ENCODE measurements at places on chromosomes 1 and 21.

DNA sequence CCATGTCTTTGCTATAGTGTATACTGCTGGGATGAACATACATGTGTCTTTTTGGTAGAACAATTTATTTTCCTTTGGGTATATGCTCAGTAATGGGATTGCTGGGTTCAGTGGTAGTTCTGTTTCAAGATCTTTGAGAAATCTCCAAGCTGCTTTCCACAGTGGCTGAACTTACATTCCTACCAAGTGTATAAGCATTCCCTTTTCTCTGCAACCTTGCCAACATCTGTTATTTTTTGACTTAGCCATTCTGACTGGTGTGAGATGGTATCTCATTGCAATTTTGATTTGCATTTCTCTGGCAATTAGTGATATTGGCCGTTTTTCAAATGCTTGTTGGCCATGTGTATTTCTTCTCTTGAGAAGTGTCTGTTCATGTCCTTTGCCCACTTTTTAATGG, 37.5 kb upstream of the ANGPTL1 start:
- DNase-seq, result no peak

DNA sequence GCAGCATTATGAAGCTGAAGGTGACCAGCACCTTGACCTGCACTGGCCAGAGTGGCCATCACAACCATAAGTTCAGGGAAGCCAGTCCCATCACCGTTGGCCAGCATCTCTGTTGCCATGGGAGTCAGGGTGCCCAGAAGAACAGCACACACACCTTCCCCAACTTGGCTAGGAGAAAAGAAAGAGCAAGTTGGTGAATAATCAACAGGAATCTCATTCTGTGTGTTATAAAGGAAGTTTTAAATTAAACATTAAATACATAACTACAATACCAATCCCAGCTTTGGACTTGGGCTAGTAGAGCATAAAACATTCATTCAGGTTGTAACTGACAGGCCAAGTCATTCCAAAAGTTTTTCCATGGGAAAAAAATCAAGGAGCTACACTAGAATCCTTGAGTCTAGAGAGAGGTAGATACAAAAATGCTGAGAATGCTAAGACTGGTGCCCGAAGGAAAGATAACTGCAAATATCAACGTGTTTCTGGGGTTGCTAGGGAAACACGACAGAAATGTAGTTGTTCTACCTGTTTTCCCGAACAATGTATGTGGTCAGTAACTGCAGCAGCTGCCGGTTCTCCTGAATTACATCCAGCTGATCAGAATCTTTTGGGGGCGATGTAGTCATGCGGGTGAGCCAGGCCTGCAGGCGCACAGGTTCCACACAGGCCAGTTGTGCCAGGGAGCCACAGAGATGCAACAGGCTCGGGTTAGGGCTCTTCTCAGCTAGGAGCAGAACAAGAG, 45.6 kb downstream of the UBR4 start:
- DNase-seq, result no peak

GRCh38 chr1:176795929-176796328, 333.0 kb downstream of the PAPPA2 start:
- no peak for DNase-seq

DNA sequence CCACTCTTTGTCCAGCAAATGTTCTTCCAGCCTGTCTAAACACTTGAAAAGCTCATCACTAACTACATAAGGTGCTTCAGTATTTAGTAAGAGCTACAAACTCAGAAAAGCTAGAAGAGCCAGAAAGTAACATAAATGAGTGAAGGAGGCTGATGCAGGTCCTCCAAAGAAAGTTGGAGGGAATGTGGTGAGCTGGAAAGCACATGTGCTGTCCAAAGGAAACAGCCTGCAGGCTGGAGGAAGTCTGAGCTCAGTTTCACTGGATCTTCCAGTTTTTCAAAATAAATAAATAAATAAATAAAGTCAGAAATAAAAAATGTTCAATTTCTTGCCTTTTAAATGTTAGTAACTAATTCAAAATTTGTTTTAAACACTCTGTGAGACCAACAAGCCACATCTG, 25.5 kb downstream of the ZC3H11B start:
- DNase-seq, result no peak

DNA sequence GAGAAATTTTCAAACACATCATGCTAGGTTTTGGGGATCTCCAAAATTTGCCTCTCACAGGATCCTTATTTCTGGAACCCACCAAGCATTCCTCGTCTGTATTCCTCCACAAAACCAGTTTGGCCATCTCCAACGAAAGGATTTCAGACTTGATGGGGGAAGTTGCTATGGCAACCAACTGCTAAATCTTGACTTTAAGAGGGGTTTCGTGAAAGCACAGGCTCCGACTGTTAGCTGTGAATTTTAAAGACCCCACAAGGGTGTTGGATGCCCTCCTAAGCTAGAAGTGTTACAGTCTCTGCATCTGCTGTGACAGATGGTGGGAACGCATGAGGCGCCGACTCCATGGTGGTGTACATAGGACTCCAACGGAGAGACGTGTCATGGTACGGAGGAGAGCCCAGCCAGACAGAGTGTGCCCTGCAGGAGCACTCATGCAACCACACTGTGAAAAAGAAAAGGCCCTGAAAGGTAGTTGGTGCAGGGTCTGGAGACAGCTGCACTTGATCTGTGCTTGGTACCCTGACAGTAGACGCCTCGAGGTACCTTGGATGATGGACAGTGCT, 147.1 kb downstream of the ASTN1 start:
- DNase-seq, result no peak

DNA sequence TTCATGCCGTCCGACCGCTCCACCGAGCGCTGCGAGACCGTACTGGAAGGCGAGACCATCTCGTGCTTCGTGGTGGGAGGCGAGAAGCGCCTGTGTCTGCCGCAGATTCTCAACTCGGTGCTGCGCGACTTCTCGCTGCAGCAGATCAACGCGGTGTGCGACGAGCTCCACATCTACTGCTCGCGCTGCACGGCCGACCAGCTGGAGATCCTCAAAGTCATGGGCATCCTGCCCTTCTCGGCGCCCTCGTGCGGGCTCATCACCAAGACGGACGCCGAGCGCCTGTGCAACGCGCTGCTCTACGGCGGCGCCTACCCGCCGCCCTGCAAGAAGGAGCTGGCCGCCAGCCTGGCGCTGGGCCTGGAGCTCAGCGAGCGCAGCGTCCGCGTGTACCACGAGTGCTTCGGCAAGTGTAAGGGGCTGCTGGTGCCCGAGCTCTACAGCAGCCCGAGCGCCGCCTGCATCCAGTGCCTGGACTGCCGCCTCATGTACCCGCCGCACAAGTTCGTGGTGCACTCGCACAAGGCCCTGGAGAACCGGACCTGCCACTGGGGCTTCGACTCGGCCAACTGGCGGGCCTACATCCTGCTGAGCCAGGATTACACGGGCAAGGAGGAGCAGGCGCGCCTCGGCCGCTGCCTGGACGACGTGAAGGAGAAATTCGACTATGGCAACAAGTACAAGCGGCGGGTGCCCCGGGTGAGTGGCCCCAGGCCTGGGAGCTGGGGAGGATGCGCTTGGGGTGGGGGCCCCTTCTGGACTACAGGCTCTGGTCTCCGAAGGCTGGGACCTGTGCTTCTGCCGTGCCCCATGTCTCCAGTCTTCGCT, 1.1 kb downstream of the SKI start:
- DNase-seq, result peak; percentile 82

DNA sequence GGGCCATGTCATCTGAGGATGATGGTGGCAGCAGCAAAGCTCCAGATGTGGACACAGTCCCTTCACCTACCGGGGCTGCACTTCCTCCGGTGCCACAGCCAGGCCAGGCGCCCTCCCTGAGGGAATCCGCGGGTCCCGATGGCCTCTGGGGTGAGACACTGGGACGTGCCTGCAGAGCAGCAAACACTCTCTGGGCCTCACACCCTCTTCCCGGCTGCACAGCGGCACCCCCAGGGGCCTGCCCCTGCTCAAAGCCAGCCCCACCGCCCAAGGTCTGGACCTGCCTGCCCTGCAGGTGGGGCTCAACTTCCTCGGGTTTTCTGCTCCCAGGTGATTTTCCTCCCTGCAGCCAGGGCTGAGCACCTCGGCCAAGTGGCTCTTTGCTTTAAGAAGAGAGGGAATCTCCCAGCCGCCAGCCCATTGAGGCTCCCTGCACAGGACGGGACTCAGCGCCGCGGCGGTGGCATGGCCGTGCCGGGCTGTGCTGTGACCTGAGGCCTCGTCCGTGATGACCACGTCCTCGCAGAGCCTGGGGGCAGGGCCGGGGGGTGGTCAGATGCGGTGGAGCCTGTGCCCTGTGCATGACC, 21.3 kb upstream of the COL18A1 start:
- DNase-seq, result peak; percentile 41

- DNase-seq, result no peak
Observed at GRCh38 chr1:91098299-91098906, 76.6 kb upstream of the ZNF644 start.

DNA sequence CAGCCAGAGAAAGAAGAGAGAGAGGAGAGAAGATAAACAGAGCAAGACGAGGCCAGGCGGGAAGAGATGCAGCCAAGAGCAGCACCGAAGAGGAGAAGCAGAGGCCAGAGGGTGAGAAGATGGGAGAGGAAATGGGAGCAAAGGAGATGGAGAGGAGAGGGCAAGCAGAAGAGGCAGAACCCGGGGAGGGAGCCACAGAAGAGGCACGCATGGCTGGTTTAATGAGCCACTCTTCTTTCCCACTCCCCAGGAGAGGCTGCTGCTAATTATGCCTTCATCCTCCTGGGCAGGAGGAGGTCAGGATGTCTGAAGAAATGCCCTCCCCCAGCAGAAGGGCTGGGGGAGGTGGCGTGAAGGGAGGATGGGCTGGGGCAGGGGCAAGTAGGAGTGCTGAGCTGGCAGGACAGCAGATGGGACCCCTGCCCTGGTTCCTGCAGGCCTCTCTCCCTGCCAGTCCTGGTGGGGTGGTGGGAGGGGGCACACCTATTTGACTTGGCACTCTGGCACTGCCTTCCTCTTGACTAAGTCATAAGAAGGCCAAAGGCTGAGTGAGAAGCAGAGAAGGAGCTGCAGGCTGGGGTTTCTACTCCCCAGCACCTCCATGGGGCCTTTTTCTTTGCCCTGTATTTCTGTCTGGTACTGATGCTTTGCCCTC, 32.3 kb downstream of the KIRREL1 start:
- no peak for DNase-seq

DNA sequence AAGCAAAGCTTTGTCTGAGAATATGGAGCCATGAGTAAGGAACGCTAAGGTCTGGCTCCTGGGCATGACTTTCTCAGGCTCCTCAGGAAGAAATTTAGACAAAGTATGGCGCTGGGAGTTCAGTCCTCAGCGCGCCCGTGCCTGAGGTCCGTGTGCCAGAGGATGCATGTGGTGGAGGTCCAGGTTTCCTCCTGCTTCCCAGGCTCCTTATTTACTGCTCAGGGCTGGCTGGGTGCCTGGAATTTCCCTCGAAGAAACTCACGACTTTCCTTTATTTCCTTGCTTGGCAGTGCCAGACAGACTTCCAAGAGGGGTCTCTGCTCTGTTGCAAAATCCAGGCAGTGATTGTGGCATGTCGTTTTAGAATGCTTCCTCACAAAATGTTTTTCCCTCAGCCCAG, 13.3 kb downstream of the GCSAML start:
- DNase-seq, result no peak

GRCh38 chr1:193730017-193730416, 543.6 kb upstream of the B3GALT2 start:
- no peak for DNase-seq

DNA sequence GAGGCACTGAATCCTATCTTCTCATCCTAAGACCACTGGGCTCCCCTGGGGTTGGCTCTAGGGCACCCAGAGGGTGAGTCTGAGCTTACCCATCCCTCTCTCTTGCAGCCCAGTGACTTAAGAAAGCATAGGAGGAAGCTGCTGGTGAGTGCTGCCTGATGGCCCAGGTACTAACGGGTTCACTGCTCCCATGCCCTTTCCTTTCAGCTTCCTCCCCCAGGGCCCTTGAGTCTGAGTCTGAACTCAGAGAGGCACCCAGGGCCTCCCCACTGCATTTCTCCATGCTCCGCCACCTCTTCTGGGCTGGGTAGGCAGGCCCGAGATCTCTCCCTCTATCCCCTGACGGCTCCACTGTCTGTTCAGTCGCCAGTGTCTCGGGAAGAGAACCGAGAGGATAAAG, 29.7 kb downstream of the PPFIA4 start:
- no peak for DNase-seq

- no peak for DNase-seq
Observed at GRCh38 chr1:69985376-69985775, 220.0 kb downstream of the LRRC40 start.

DNA sequence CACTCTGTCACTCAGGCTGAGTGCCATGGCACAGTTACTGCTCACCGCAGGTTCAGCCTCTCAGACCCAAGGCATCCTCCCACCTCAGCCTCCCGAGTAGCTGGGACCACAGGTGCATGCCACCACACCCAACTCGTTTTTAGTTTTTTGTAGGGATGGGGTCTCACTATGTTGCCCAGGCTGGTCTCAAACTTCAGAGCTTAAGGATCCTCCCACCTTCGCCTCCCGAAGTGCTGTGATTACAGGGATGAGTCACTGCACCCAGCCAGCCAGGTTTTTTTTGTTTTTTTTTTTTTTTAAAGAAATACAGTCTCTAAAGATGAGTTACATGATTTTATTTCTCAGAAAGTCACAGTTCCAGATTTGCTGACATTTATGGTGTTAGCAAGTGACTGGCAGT, 29.0 kb downstream of the BACE2 start:
- DNase-seq, result no peak

GRCh38 chr1:198212126-198212525, 55.3 kb downstream of the NEK7 start:
- DNase-seq, result no peak

DNA sequence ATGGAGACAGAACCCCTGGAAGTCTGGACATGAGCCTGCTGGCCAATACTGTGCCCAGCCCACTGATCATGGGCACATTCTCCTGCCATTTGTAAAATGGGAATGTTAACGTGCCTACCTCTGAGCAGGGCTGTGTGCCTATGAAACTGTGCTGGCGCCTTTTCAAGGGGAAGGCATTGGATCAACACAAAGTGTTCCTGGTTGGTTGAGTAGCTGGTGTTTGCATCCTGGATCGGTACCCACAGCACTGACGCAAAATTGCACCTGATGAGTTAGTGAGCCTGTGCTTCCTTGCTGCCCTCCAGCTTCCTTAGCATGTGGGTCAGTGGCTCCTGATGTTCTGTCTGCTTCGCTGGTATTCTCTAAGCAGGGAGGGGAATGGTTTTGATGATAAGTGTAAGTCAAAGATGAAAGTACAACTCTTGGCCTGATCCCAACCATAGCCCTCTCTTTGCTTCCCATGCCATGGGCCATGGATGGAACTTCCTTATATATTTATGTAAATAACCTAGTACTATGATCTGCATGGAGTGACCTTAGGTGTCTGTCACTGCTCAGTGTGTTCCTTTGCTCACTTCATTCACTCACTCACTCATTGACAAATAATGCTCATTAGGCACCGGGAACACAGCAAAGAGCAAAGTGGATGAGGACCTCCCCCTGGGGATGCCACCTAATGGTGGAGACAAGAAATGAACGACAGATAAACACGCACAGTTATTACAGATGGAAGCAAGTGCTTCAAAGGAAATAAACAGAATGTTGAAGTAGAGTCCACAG, 22.7 kb downstream of the MAB21L3 start:
- DNase-seq, result no peak
